ENCODE measurements at places on chromosomes 16 and 17. TPM values are rescaled to one million over a fixed set of nuclear protein-coding genes. Genes with fewer than 3 reads are reported as not detected.

WNK4 gene
- 0.09 TPM for total RNA-seq

DNA sequence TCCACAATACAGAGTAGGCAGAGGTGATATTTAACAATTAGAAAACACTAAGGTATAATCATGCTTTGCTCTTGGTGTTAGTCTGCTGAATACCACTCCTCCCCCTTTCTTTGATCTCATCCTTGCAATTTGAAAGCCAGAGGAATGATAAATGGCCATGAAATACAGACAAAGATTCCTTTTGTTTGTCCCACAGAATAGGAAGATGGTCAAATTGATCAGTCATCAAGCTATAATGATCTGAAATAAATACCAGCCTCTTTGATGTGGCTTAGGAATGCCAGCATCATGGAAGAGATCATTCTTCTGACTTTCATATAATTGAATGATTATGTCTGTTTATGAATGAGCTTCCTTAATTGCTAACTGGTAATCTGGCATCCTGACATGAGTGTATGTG lies 1541.7 kb upstream of the CDH8 start:
- H3K4me1 ChIP-seq = no peaks in the 10 kb centered on the region
- no peak overlapping the region for H3K4me3 ChIP-seq
- no peak for DNase-seq

GRCh38 chr17:33889040-33889439 lies 366.0 kb upstream of the CCL2 start:
- no peaks in the 10 kb centered on the region for H3K4me1 ChIP-seq
- no peaks in the 10 kb centered on the region for H3K27me3 ChIP-seq
- H3K36me3 ChIP-seq = no peaks in the 10 kb centered on the region

DRC3 gene
- total RNA-seq = 1.8 TPM

GRCh38 chr16:59905606-59906005 lies 1171.5 kb upstream of the GOT2 start:
- no peak overlapping the region for H3K4me3 ChIP-seq
- H3K27ac ChIP-seq = no peak overlapping the region
- H3K4me1 ChIP-seq = no peaks in the 10 kb centered on the region
- DNase-seq = no peak

DNA sequence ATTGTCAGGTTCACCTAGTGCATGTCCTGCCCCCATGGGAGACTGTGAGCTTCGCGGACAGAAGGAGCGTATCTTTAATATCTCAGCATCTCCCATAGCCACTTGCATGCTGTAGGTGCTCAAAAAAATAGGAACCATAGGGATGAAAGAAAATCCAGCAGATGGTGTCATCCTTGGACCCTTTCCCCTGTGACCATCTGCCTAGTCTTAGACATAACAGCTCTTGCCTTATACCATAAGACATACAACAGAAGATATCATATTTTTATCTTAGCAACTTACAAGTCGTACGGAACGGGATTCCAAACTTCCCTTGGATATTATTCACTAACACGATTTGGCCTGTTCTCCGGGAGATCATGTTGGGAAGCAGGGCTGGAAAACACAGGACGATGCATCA lies 14.5 kb downstream of the DHRS7C start:
- H3K36me3 ChIP-seq = no peaks in the 10 kb centered on the region
- no peaks in the 10 kb centered on the region for H3K4me1 ChIP-seq
- no peak overlapping the region for H3K4me3 ChIP-seq
- H3K27me3 ChIP-seq = no peaks in the 10 kb centered on the region
- H3K27ac ChIP-seq = no peak overlapping the region

GRCh38 chr17:14759325-14759724 lies 458.4 kb downstream of the HS3ST3B1 start:
- no peak for DNase-seq
- no peaks in the 10 kb centered on the region for H3K4me1 ChIP-seq
- H3K27me3 ChIP-seq = no peaks in the 10 kb centered on the region
- no peak overlapping the region for H3K27ac ChIP-seq

GRCh38 chr17:50689251-50689650 lies 18.5 kb downstream of the ANKRD40 start:
- DNase-seq = no peak
- peaks cover 17% of the 10 kb centered on the region for H3K4me1 ChIP-seq
- H3K36me3 ChIP-seq = peaks cover 27% of the 10 kb centered on the region
- H3K27me3 ChIP-seq = no peaks in the 10 kb centered on the region
- H3K27ac ChIP-seq = no peak overlapping the region

KRT24 gene
- not detected for total RNA-seq

- no peak for DNase-seq
- H3K27ac ChIP-seq = peak overlapping the region; percentile 83
- no peaks in the 10 kb centered on the region for H3K36me3 ChIP-seq
- H3K4me1 ChIP-seq = peaks cover 64% of the 10 kb centered on the region
Measured at GRCh38 chr17:77420804-77421629, 280.2 kb downstream of the SEC14L1 start.

DNA sequence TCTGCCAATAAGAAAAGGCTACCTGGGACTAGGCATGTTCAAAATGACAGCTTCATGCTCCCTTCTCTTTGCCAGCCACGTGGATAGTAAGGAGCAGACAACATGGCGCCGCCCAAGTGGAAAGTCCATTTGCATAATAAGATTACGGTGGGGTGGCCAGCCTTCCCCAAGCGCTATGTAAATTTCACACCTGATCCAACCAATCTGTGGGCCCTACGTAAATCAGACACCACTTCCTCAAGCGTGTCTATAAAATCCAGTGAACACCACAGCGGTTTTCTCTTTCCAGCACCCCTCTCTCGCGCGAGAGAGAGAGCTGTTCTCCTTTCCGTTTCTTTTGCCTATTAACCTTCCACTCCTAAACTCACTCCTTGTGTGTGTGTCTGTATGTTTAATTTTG lies 140.3 kb upstream of the ERCC4 start:
- H3K4me1 ChIP-seq = no peaks in the 10 kb centered on the region
- no peaks in the 10 kb centered on the region for H3K36me3 ChIP-seq
- H3K27me3 ChIP-seq = peaks cover 2% of the 10 kb centered on the region

GRCh38 chr16:4339909-4340308 lies 11.2 kb downstream of the PAM16 start:
- H3K27ac ChIP-seq = no peak overlapping the region
- H3K4me1 ChIP-seq = peaks cover 8% of the 10 kb centered on the region

DNA sequence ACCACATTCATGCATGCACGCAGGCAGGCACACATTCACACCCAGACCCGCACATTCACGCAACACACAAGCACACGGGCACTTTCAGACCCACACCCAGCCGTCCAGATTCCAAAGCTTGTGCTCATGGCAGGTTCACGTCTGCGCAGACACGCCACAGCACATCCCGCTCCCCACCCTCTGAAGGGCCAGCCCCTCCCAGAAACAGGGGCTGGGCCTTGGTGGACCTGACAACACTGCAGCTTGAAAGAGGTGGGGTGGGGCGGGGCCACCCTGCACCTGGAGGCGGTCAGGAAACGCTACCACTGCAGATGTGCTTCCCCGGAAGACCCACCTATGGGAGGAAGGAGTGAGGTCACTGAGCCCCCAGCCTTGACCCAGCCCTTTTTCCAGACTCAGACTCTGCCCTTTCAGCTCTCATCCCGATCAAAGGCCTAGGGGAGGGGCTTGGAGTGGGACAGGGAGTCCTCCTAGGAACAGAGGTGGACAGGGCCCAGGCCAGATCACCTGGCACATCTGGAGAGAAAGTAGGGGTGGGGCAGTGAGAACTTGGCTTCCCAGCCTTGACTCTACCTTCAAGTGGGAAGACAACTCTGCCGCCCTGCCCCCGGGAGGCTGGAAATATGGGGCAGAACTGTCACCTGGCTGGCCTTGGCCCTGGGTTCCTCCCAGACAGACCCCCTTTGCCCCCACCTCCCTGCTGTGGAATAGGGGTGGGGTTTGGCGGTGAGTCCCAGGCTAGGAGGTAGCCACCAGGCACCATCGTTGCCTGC lies 11.0 kb downstream of the P3H4 start:
- H3K4me3 ChIP-seq = no peak overlapping the region
- H3K27me3 ChIP-seq = no peaks in the 10 kb centered on the region
- no peak for DNase-seq

DNA sequence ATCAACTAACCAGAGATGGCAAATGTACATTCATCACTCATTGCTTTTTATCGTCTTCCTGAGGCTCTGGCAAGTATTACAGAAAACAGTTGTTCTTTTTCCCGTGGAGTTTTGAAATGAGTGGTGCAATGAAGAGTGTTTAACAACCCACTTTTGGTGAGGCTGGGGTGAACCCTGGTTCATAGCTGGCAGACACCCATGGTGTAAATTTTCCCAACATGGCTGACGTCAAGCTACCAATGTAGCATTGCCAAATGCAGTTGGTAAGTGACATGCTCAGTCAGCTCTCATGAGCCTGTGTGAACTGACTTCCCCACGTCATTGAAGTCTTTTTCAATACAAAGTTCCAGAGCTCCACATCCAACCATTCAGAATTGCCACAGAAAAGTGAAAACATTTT lies 386.2 kb downstream of the TMEM114 start:
- H3K4me3 ChIP-seq = no peak overlapping the region
- H3K27ac ChIP-seq = no peak overlapping the region
- DNase-seq = no peak
- H3K36me3 ChIP-seq = no peaks in the 10 kb centered on the region
- no peaks in the 10 kb centered on the region for H3K27me3 ChIP-seq

DNA sequence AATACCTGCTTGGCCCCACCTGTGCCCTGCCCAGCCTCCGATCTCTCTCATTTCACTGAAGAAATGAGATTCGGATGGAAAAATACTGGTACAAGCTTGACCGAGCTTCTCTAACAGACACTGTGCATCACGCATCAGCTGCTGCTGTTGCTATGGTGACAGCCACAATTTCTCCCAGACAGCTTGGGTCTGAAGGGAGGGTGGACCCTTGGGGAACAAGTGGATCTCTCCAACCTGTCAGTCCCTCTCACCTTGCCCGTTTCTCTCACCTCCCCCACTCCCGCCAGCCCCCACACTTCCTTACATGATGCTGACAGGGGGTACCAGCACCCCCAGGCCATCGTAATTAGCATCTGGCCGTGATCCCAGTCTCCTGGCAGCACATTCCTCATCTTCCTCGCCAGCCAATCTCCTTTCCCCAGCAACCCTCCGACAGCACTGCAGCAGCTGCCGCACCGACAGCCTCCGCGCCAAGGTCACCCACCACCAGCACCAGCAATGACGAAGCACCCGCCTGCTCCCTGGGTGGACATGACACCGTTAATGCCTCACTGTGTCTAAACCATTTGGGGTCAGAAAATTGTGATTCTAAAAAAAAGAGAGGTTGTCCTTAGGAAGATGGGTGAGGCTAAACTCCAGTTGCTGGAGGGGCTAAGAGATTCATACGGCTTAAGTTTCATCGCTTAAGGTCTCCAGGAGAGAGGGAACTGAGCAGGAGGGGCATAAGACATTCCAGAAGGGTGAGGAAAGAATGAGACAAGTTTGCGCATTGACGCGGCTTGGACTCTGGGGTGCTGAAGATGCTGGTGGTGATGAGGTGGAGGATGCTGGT lies 58.6 kb upstream of the TNRC6A start:
- no peaks in the 10 kb centered on the region for H3K4me1 ChIP-seq
- H3K27me3 ChIP-seq = peaks cover 3% of the 10 kb centered on the region
- no peak overlapping the region for H3K4me3 ChIP-seq

- DNase-seq = no peak
- no peaks in the 10 kb centered on the region for H3K27me3 ChIP-seq
- no peaks in the 10 kb centered on the region for H3K4me1 ChIP-seq
- H3K36me3 ChIP-seq = no peaks in the 10 kb centered on the region
- H3K27ac ChIP-seq = no peak overlapping the region
Measured at GRCh38 chr16:12541672-12542071, 262.0 kb downstream of the CPPED1 start.

GRCh38 chr16:59971264-59971663 lies 1237.1 kb upstream of the GOT2 start:
- H3K27me3 ChIP-seq = no peaks in the 10 kb centered on the region
- no peak for DNase-seq
- H3K36me3 ChIP-seq = no peaks in the 10 kb centered on the region
- no peak overlapping the region for H3K27ac ChIP-seq

DNA sequence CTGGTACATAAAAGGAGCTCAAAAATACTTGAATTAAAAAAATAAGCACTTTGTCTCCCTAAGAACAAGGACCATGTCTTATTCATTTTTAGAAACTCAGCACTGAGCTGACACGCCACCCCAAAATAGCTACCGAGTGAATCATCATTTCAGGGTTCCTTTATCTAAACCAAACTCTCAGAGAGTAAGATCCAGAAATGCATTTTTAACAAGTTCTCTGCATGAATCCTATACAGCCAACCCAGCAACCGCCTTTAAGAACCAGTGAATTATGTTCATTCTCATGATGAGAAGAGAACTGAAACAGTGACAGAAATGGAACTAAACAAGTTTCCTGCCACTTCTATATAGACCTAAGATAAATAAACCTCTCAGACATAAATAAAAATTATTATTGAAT lies 8.7 kb downstream of the C16orf87 start:
- H3K36me3 ChIP-seq = no peaks in the 10 kb centered on the region
- H3K27ac ChIP-seq = no peak overlapping the region
- DNase-seq = no peak
- no peaks in the 10 kb centered on the region for H3K27me3 ChIP-seq
- H3K4me1 ChIP-seq = peaks cover 6% of the 10 kb centered on the region

KRT12 gene
- not detected for total RNA-seq

DNA sequence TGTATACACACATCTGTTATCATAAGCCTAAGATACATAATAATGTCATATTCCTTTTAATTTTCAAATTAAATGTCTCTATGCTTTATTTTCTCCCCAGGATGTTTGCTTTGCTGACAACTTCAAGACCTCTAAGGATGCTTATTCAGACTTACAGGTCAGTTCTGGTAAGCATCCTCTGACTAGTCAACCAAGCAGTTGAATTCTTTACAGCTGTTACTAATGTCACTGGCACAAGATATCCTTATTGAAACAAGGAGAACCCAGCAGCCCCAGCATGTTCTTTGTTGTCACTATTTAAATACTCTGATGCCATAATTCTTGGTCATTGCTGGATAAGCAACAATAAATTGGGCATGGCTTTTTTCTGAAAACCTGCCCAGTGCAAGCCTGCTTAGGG lies 232.3 kb upstream of the PMFBP1 start:
- H3K4me1 ChIP-seq = no peaks in the 10 kb centered on the region
- no peak overlapping the region for H3K27ac ChIP-seq
- no peaks in the 10 kb centered on the region for H3K27me3 ChIP-seq
- H3K36me3 ChIP-seq = no peaks in the 10 kb centered on the region
- DNase-seq = no peak

DNA sequence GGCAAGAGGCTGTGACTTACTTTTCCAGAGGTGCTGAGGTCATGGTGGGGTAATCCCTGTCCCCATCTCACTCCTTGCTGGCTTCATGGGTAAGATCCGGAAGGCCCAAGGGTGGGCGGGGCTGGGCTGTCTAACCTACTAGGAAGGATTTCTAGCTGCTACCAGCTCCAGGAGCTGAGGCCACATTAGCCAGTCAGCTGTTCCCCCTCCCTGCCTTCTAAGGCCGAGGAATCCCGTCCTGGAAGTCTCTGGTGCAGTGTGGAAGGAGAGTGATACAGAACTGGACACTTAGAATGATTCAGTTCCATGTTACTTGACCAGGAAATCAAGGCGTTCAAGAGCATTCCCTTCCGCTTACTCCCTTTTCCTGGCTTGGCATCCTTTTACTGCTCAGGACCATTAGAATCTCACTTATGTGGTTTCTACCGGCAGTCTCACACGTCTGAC lies 8.9 kb downstream of the GNGT2 start:
- no peaks in the 10 kb centered on the region for H3K27me3 ChIP-seq
- no peak for DNase-seq
- no peak overlapping the region for H3K4me3 ChIP-seq
- no peaks in the 10 kb centered on the region for H3K4me1 ChIP-seq
- no peaks in the 10 kb centered on the region for H3K36me3 ChIP-seq

GRCh38 chr16:15466131-15466530 lies 31.7 kb downstream of the BMERB1 start:
- no peak overlapping the region for H3K27ac ChIP-seq
- H3K27me3 ChIP-seq = no peaks in the 10 kb centered on the region
- DNase-seq = no peak
- H3K4me1 ChIP-seq = no peaks in the 10 kb centered on the region
